Activated T-cell treated with anti-CD3 and anti-CD28 coated beads, Interleukin-2, amount 50 U/mL, for 72 hours (primary cell): ENCODE measurements at places on chromosomes 2 and 18. TPM values are rescaled to one million over a fixed set of nuclear protein-coding genes. Genes with fewer than 3 reads are reported as not detected.

- H3K27me3 ChIP-seq: peaks cover 37% of the 10 kb centered on the region
- H3K27ac ChIP-seq: no peak overlapping the region
- no peaks in the 10 kb centered on the region for H3K36me3 ChIP-seq
- peaks cover 33% of the 10 kb centered on the region for H3K4me1 ChIP-seq
Measured at GRCh38 chr18:31685097-31686082, 1.0 kb upstream of the B4GALT6 start.

The CD8A gene
- total RNA-seq: 222 TPM

DNA sequence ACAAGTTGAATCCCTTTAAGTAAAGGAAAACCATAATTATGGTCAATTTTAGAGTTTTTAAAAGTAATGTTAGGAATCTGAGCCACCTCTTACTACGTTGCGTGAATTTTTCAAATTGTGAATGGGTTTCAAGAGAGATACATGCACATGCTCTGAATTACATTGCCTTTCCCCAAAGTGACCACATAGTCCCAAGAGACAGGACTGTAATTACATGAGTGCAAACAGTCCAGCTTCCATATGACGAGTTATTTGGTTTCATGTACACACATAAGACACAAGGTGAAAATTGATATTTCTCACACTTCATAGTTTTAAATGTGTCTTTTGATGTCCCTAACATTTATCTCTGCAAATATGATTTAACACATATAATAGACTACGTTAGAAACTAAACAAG lies 850.8 kb downstream of the LRP1B start:
- no peaks in the 10 kb centered on the region for H3K4me1 ChIP-seq
- no peaks in the 10 kb centered on the region for H3K36me3 ChIP-seq
- H3K27ac ChIP-seq: no peak overlapping the region
- H3K27me3 ChIP-seq: no peaks in the 10 kb centered on the region
- no peak overlapping the region for H3K4me3 ChIP-seq

The PIEZO2 gene
- total RNA-seq: not detected

DNA sequence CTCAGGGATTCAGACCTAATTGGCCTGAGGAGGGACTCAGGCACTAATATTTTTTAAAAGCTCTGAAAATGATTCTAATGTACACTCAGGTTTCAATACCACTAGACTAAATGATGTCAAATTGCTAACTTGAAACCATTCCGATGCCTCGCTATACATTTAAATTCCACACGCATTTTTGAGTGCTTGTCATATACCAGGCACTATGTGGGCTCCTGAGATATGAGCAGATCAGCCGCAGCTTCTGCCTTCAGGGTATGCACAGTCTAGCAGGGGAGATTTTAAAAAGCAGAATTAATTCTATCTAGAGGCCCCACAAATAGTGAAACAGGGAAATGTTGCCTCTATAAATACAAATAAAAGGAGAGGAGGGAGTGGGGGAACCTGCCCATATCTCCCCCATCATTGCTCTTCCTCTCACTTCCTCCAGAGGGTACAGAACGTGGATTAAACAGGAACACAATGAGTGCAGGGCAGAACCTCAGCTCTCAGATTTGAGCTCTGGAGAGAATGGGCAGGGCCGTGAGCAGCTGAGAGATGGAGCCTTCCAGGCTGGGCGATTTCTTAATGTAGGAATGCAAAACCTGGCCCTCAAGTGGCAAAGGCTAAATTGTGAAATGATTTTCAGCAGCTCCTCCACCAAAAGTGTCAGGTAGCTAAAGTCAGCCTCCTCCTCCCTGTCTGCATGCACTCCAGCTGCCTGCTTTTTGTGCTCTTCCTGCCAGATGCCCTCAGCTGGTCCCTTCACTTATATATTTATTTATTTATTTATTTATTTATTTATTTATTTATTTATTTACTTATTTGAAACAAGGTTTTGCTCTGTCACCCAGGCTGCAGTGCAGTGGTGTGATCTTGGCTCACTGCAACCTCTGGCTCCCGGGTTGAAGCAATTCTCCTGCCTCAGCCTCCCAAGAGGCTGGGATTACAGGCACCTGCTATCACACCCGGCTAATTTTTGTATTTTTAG lies 24.6 kb upstream of the LBH start:
- no peak for DNase-seq
- H3K27me3 ChIP-seq: no peaks in the 10 kb centered on the region
- H3K27ac ChIP-seq: no peak overlapping the region
- H3K4me1 ChIP-seq: peaks cover 25% of the 10 kb centered on the region
- no peak overlapping the region for H3K4me3 ChIP-seq

DNA sequence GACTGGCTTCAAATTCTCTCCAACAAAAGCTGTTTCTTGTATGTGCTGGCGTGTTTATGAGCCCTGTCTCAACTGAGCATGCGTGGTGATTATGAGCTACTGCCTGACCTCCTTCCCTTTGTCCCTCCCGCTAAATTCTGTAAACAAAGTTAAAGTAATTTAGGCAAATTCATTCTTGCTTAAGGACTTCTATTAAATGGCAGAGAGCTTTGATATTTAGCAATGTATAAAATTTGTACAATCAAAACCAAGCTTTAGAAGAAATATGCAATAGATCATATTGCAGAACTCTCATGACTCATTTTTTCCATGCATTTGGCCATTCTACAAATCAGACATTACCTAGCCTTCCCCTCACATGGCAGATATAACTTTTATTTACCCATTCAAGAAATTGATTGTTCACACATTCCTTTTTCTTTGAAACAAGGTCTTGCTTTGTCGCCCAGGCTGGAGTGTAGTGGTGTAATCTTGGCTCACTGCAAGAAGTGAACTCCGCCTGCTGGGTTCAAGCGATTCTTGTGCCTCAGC lies 18.2 kb downstream of the IGFBP2 start:
- H3K27me3 ChIP-seq: peaks cover 15% of the 10 kb centered on the region
- no peak overlapping the region for H3K4me3 ChIP-seq
- H3K36me3 ChIP-seq: no peaks in the 10 kb centered on the region
- no peak overlapping the region for H3K27ac ChIP-seq

The SULT1C4 gene
- total RNA-seq: not detected

The CERS6 gene
- 18.5 TPM for total RNA-seq

GRCh38 chr2:98830571-98831145 lies 99.7 kb upstream of the MGAT4A start:
- no peaks in the 10 kb centered on the region for H3K36me3 ChIP-seq
- peaks cover 51% of the 10 kb centered on the region for H3K4me1 ChIP-seq
- H3K27ac ChIP-seq: no peak overlapping the region
- DNase-seq: no peak

The LINC00305 gene
- total RNA-seq: not detected

- no peak overlapping the region for H3K27ac ChIP-seq
- DNase-seq: no peak
- H3K27me3 ChIP-seq: no peaks in the 10 kb centered on the region
- H3K4me3 ChIP-seq: no peak overlapping the region
Measured at GRCh38 chr2:142796161-142796560, 81.3 kb upstream of the KYNU start.

GRCh38 chr2:237653776-237654558 lies 26.6 kb downstream of the LRRFIP1 start:
- H3K27me3 ChIP-seq: peaks cover 16% of the 10 kb centered on the region
- H3K4me3 ChIP-seq: no peak overlapping the region
- no peak for DNase-seq
- no peak overlapping the region for H3K27ac ChIP-seq
- no peaks in the 10 kb centered on the region for H3K36me3 ChIP-seq

The HAAO gene
- 0.65 TPM for total RNA-seq

- H3K4me1 ChIP-seq: peaks cover 86% of the 10 kb centered on the region
- H3K27ac ChIP-seq: no peak overlapping the region
- DNase-seq: no peak
- H3K4me3 ChIP-seq: no peak overlapping the region
- no peaks in the 10 kb centered on the region for H3K27me3 ChIP-seq
Measured at GRCh38 chr2:108968619-108969018, 20.4 kb downstream of the EDAR start.

DNA sequence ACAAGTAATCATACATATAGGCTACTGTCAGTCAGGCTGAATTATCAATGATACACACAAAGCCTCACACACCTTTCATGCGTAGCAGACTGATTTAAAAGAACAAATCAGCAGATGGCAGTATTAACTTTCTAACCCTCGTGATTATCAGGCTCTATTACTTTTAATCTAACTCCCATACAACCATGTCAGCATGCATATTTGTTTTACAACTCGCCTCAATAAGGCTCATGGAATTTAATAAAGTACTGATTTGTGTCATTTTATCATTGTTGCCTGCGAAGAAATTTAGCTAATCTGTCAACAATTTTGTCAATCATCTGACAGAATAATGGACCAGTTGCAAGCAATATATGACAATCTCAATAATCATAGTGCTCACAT lies 82.8 kb downstream of the SLC25A12 start:
- no peak overlapping the region for H3K4me3 ChIP-seq
- peaks cover 2% of the 10 kb centered on the region for H3K36me3 ChIP-seq
- H3K27ac ChIP-seq: no peak overlapping the region
- DNase-seq: no peak

DNA sequence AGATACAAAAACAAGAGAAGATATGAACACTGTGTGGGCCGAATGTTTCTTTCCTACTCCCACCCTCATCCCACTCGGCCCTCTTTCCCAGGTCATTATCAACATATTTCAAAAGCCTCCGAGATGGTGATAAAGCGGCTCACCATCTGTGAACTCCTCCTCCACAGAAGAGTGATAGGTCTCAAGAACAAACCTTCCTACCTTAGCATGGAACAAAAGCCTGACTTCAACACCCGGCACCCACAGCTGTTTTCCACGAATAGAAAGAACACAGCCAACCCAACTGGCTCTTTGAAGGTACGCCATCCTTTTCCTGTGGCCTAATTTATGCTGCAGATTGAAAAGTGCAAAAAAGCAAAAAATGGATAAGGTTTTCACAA lies 28.8 kb downstream of the BCL2 start:
- H3K4me3 ChIP-seq: peak overlapping the region; percentile 49
- H3K36me3 ChIP-seq: peaks cover 29% of the 10 kb centered on the region
- H3K27ac ChIP-seq: peak overlapping the region; percentile 87
- H3K4me1 ChIP-seq: peaks cover 6% of the 10 kb centered on the region
- no peaks in the 10 kb centered on the region for H3K27me3 ChIP-seq

- peak overlapping the region; percentile 65 for H3K4me3 ChIP-seq
- peaks cover 67% of the 10 kb centered on the region for H3K4me1 ChIP-seq
- DNase-seq: no peak
Measured at GRCh38 chr18:79525556-79526467, 130.1 kb downstream of the NFATC1 start.

The NTSR2 gene
- total RNA-seq: not detected

DNA sequence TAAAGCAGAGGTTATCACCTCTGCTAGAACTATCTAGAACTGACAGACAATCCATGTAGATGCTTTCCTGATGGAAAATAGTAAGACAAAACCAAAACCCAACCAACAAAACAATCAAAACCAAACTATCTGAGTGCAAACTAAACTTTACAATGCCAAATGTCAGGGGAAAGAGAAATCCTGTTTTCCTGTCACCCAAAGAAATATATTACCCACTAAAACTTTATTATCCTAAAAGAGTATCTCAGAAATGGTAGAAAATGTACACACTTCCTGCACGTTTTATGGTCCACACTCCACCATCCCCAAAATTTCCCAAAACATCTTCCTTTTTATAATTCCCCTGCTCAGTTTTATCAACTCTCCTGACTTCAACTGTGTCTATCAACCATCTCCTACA lies 29.9 kb downstream of the SP3 start:
- H3K27me3 ChIP-seq: no peaks in the 10 kb centered on the region
- H3K4me3 ChIP-seq: no peak overlapping the region
- peaks cover 10% of the 10 kb centered on the region for H3K36me3 ChIP-seq
- no peak for DNase-seq

DNA sequence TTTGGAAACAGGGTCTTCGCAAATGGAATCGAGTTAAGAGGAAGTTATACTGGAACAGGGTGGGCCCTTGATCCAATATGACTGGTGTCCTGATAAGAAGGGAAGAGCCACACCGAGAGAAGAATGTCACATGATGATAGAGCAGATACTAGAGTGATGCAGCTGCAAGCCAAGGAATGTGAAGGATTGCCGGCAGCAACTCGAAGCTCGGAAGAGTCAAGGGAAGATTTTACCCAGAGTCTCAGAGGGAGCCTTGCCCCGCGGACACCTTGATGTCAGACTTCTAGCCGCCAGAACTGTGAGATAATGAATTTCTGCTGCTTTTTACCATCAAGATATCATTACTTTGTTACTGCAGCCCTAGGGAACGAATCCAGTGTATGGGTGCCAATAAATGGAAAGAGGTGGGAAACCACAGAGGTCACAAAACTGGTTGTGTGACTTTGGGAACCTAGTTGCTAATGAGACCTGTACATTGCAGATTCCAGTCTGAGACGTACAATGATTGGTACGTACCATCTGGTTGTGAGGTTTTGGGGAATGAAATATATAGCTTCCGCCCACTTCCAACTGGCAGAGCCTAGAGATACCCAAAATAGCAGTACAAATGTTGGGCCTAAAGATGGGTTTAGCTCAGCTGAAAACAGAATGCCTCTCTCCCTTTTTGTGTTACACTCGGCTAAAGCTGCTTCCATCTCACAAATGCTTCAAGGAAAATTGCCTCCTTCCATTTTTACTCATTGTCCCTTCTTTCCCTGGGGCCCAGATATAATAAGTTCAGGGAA lies 28.6 kb upstream of the VWA3B start:
- H3K27ac ChIP-seq: no peak overlapping the region
- no peak for DNase-seq
- H3K4me1 ChIP-seq: no peaks in the 10 kb centered on the region
- H3K36me3 ChIP-seq: no peaks in the 10 kb centered on the region
- H3K4me3 ChIP-seq: no peak overlapping the region

DNA sequence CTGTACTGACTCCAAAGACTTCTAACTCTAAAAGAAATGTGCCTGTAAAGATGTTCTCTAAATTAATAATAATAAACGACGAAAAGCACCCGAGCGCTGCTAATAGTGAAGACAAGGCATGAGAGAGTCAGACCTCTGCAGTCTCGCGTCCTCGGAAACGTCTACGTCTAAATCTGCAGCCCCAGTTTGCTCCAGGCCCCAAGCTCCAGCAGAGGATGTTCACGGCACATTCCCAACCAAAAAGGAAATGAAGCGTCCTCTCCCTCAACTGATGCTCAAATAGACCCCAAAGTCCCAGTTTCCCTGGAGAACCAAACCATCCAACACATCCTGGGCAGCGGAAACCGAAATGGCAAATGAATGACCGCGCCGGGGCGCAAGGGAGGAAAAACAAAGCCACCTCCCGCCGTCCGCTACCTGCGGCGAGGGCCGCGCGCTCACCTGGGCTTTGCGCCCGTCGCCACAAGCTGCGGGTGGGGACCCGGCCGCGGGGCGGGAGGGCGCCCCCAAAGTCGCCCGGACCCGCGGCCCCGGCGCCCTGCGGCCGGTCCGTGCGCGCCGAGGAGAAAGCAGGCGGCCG lies 47.1 kb upstream of the CCDC150 start:
- peaks cover 82% of the 10 kb centered on the region for H3K27me3 ChIP-seq
- peak overlapping the region; percentile 77 for H3K4me3 ChIP-seq

- no peaks in the 10 kb centered on the region for H3K36me3 ChIP-seq
- DNase-seq: no peak
- H3K4me1 ChIP-seq: no peaks in the 10 kb centered on the region
- H3K27ac ChIP-seq: no peak overlapping the region
Measured at GRCh38 chr18:42290318-42291307, 335.6 kb downstream of the PIK3C3 start.

The DCDC2C gene
- total RNA-seq: not detected

The NT5DC4 gene
- not detected for total RNA-seq
